ENCODE measurements at places on chromosomes 5 and 9. TPM values are rescaled to one million over a fixed set of nuclear protein-coding genes. Genes with fewer than 3 reads are reported as not detected.
A peak's percentile ranks its signal among the peaks of the same experiment; 100 is the strongest.

GRCh38 chr5:44454002-44454401 lies 64.8 kb upstream of the FGF10 start:
- no peaks in the 10 kb centered on the region for H3K36me3 ChIP-seq
- DNase-seq, result no peak
- H3K27ac ChIP-seq, result no peak overlapping the region
- no peak overlapping the region for H3K4me3 ChIP-seq
- no peaks in the 10 kb centered on the region for H3K27me3 ChIP-seq

GRCh38 chr9:128048663-128049062 lies 18.5 kb downstream of the NAIF1 start:
- no peak for DNase-seq
- H3K4me1 ChIP-seq, result peaks cover 37% of the 10 kb centered on the region
- H3K27ac ChIP-seq, result no peak overlapping the region

Gene ECPAS
- 70.6 TPM for polyA plus RNA-seq

DNA sequence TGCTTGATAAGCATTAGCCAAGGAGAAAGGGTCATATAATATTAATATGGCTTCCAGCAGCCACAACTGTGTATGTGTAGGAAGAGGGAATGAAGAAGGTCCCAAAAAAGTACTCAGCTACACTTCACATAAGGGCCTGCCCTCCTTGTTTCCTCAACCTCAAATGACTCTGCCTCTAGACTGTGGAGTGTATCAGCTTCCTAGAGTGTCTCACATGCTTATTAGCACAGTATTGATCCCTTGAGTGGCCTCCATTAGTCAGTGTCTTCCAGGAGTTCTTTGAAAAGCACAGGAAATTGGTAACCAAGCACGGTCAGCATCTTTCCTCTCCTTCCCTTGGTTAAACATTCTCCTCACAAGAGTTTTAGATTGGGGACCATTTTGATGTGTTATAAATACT lies 190.4 kb upstream of the ATP10B start:
- H3K27ac ChIP-seq, result peak overlapping the region; percentile 23
- peaks cover 14% of the 10 kb centered on the region for H3K4me1 ChIP-seq
- no peaks in the 10 kb centered on the region for H3K36me3 ChIP-seq
- H3K27me3 ChIP-seq, result no peaks in the 10 kb centered on the region

Gene HABP4
- polyA plus RNA-seq, result 6.3 TPM

Gene OCLN
- 85.5 TPM for polyA plus RNA-seq

Gene PTGER4
- polyA plus RNA-seq, result 11.6 TPM

DNA sequence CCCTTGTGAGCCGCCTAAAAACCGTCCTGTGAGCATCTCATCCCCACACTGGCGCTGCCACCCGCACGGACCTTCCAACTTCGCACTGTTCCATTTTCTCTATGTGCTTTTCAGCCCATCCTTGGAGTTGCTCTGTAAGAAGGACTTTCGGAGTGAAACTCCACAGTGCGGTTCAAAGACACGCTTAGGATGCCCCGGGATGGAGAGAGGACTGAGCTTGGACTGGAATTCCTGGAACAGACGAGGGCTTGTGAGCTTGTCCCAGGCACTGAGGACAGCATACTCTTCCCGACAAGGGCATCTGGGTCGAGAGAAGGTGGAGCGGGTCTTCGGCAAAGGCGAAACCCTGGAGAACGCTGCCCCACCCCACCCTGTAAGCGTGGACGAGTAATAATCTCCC lies 187.8 kb downstream of the MEF2C start:
- no peak overlapping the region for H3K27ac ChIP-seq
- peaks cover 75% of the 10 kb centered on the region for H3K27me3 ChIP-seq
- peaks cover 8% of the 10 kb centered on the region for H3K4me1 ChIP-seq

Gene ACTBL2
- polyA plus RNA-seq, result 0.01 TPM

- H3K4me1 ChIP-seq, result no peaks in the 10 kb centered on the region
- no peaks in the 10 kb centered on the region for H3K27me3 ChIP-seq
- DNase-seq, result no peak
- H3K27ac ChIP-seq, result no peak overlapping the region
Measured at GRCh38 chr5:98902733-98903132, 26.1 kb downstream of the CHD1 start.

Gene NEURL1B
- 13.5 TPM for polyA plus RNA-seq

DNA sequence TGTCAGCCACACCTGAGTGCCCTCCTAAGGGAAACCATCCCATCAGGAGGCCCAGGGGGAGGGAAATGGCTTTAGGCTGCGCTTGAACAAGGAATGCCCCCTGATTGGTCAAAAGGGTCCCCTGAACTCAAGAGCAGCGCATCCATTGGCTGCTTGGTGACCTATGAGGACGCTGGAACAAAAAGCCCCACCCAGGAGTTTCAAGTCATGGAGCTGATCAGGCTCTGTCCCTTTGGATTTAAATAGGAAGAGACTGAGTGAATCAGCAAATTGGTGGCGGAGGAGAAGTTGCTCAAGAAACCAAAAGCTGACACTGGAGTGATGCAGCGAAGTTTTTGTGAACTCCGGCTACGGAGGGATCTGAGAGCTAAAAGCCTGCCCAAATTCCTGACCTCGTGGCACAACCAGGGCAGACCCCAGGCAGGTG lies 66.7 kb downstream of the SMIM23 start:
- DNase-seq, result no peak
- no peak overlapping the region for H3K4me3 ChIP-seq
- H3K27ac ChIP-seq, result no peak overlapping the region
- H3K4me1 ChIP-seq, result no peaks in the 10 kb centered on the region
- no peaks in the 10 kb centered on the region for H3K27me3 ChIP-seq

GRCh38 chr5:3619579-3619978 lies 23.9 kb downstream of the IRX1 start:
- no peak overlapping the region for H3K4me3 ChIP-seq
- H3K27me3 ChIP-seq, result no peaks in the 10 kb centered on the region
- H3K4me1 ChIP-seq, result no peaks in the 10 kb centered on the region
- DNase-seq, result no peak

Gene MLANA
- 0.54 TPM for polyA plus RNA-seq

Gene LHX3
- polyA plus RNA-seq, result not detected

- DNase-seq, result peak; percentile 47
- peaks cover 20% of the 10 kb centered on the region for H3K27me3 ChIP-seq
- H3K4me3 ChIP-seq, result peak overlapping the region; percentile 62
Measured at GRCh38 chr9:114155995-114156656, 789 bp downstream of the COL27A1 start.

GRCh38 chr5:71695071-71695470 lies 24.0 kb upstream of the CARTPT start:
- H3K27ac ChIP-seq, result peak overlapping the region; percentile 83
- DNase-seq, result peak; percentile 24
- no peak overlapping the region for H3K4me3 ChIP-seq
- no peaks in the 10 kb centered on the region for H3K27me3 ChIP-seq

DNA sequence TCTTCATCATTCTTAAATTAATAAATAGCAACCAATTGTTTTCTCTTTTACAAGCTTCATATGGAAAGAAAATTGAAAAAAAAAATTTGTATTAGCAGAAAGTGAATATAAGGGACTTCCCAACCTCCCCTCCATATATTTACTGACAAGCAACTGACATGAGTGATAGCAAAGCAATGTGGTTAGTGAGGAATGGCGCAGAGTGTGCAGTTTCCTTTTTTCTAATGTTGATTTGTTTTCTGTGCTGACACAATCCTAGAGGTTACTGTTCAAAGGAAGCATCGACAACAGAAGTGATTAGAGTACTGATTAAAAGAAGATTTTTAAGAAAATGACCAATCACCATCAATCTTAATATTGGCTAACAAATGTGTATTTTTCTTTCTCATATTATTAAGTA lies 1.7 kb upstream of the PTGER4 start:
- H3K4me3 ChIP-seq, result no peak overlapping the region
- no peak for DNase-seq

DNA sequence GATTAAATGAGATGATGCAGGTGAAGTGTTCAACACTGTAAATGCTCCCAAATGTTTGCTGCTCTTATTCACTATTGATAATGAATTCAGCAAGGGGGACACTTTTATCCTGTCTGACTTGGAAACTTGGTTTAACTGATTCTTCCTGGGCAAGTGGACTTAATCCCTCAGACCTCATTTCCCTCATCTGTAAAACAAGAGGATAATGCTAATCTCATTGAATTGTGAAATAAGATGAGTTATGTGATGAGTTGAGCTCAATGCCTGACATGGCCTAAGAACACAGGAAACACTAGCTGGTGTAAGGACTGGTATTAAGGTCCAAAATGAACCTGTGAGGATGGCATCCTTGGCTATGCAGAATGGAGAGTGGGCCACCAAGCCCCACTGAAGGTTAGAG lies 23.3 kb downstream of the TNFSF15 start:
- DNase-seq, result no peak
- peaks cover 2% of the 10 kb centered on the region for H3K36me3 ChIP-seq
- no peak overlapping the region for H3K4me3 ChIP-seq
- no peak overlapping the region for H3K27ac ChIP-seq
- H3K4me1 ChIP-seq, result peaks cover 20% of the 10 kb centered on the region

GRCh38 chr5:178984145-178985072 lies 10.7 kb downstream of the GRM6 start:
- H3K4me3 ChIP-seq, result no peak overlapping the region
- H3K27me3 ChIP-seq, result no peaks in the 10 kb centered on the region
- no peak for DNase-seq
- no peaks in the 10 kb centered on the region for H3K36me3 ChIP-seq
- no peak overlapping the region for H3K27ac ChIP-seq

DNA sequence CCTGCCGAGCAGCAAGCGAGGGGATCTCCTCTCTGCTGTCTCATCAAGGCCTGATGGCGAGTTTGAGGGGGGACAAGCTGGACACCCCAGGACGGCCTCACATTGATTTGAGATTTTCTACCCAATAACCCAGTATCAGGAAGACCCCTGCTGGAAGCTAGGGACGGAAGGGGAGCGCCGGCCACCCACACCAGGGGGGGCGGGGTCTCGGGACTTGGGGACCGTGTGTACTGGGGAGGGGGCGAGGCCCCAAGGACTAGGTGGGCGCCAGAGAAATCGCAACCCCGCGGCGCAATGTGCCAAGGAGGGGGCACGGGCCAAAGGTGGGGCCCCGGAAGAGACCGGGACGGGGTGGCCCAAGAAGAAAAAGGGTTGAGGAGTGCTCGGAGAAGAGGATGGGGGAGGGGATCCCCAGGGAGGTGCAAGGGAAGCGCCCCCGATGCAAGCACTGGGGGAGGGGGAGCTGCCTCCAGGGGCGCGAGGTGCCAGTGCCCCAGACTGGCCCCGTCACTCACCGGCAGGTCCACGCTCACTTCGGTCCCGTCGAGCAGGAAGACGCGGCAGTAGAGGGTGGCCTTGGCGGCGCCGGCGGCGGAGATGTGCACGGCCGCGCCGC lies 1.1 kb downstream of the EPB41L4B start:
- DNase-seq, result no peak
- peaks cover 11% of the 10 kb centered on the region for H3K27me3 ChIP-seq
- H3K36me3 ChIP-seq, result no peaks in the 10 kb centered on the region
- H3K4me1 ChIP-seq, result peaks cover 30% of the 10 kb centered on the region
- H3K27ac ChIP-seq, result peak overlapping the region; percentile 12

GRCh38 chr5:83556190-83556589 lies 84.6 kb downstream of the VCAN start:
- H3K27me3 ChIP-seq, result no peaks in the 10 kb centered on the region
- no peak overlapping the region for H3K27ac ChIP-seq
- no peak overlapping the region for H3K4me3 ChIP-seq
- H3K36me3 ChIP-seq, result peaks cover 3% of the 10 kb centered on the region
- DNase-seq, result no peak

DNA sequence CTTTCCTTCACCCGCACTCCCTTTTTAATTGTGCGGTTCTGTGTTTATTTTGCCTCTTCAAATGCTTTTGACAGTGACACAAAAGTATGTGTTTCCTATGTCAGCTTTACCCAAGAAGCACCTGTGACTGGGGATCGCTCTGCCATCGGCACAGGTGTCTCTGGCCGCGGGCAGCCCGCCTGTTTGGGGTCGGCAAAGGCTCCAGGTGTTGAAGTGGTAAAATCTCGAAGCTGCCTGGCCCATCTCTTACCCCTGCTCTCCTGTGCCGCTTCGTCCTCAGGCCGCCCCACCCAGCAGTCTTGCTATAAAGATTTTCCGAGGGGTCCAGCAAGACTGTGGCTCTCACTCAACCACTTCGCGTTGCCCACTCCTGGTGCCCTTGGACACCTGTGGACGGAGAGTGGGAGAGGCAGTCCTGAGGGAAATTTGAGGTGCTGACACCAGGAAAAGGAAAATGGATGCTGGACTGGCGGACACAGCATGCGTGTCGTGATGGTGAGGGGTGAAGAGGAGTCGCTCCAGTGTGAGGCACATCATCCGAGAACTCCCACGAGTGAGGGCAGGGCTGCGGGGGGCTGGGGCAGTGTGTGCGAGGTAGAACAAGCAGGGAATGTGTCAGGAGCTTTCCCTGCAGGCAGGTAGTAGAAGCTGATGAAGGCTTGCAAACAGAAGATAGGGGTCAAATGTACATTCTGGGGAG lies 29.1 kb upstream of the CEP72 start:
- no peaks in the 10 kb centered on the region for H3K36me3 ChIP-seq
- peaks cover 19% of the 10 kb centered on the region for H3K4me1 ChIP-seq
- DNase-seq, result no peak
- peaks cover 19% of the 10 kb centered on the region for H3K27me3 ChIP-seq
- no peak overlapping the region for H3K4me3 ChIP-seq
- H3K27ac ChIP-seq, result no peak overlapping the region

- H3K27ac ChIP-seq, result no peak overlapping the region
- no peaks in the 10 kb centered on the region for H3K27me3 ChIP-seq
- H3K4me1 ChIP-seq, result no peaks in the 10 kb centered on the region
Measured at GRCh38 chr5:76149636-76150035, 66.5 kb downstream of the SV2C start.

Gene NUP155
- 16.3 TPM for polyA plus RNA-seq

Gene CNTNAP3
- 3.4 TPM for polyA plus RNA-seq

- H3K27me3 ChIP-seq, result no peaks in the 10 kb centered on the region
- H3K27ac ChIP-seq, result no peak overlapping the region
- peaks cover 3% of the 10 kb centered on the region for H3K4me1 ChIP-seq
- H3K4me3 ChIP-seq, result no peak overlapping the region
- no peak for DNase-seq
Measured at GRCh38 chr9:123191680-123192079, 76.7 kb downstream of the STRBP start.

Measured in large intestine (tissue), 12 donors.